ENCODE measurements at places on chromosomes 2 and 18.

- DNase-seq, result no peak
These were observed 640.8 kb downstream of the DPP10 start for GRCh38 chr2:115083225-115083624.

DNA sequence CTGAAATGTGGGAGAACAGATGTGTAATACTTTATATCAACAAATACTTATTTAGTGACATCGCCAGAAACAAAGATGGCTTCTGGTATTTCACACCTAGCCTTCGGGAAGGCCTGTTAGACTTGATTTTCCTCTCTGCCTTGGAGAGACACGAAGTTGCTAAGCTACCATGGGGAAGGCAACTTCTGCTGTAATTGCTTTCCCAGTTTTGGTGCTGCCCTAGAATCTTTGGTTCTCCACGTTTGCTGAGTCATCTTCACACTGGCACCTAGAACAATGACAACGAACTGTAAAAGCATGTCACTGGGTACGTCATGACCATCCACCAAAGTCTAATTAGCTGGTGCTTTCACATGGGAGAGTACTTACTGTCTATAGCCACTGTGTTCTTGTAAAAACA is 58.7 kb upstream of the ACTR3 start:
- DNase-seq, result no peak

GRCh38 chr18:48445540-48445939 is 36.4 kb upstream of the ZBTB7C start:
- peak; percentile 44 for DNase-seq

- no peak for DNase-seq
These were observed 62.7 kb upstream of the MAPRE2 start for GRCh38 chr18:34978533-34978893.

GRCh38 chr2:16044946-16045456 is 104.7 kb downstream of the MYCN start:
- DNase-seq, result no peak

- no peak for DNase-seq
These were observed 2.9 kb upstream of the EPAS1 start for GRCh38 chr2:46294176-46294836.

DNA sequence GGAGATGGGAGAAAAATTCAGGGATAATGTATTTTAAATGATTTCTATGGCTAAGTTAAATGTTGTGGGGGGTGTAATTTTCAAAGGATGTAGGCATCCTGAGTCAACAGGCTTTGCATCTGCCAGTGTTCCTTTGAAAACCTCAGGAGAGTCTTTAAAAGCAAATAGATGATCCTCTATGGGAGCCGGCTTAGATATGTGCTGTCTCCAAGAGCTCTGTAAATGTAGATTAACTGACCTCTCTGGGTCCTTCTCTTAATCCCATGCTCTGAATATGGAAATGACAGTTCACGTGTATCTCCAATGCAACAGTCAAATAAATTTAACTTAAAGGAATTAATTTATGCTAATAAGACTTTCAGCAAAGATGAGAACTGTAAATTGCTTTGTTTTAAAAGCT is 292.7 kb downstream of the ERBB4 start:
- DNase-seq, result no peak

DNA sequence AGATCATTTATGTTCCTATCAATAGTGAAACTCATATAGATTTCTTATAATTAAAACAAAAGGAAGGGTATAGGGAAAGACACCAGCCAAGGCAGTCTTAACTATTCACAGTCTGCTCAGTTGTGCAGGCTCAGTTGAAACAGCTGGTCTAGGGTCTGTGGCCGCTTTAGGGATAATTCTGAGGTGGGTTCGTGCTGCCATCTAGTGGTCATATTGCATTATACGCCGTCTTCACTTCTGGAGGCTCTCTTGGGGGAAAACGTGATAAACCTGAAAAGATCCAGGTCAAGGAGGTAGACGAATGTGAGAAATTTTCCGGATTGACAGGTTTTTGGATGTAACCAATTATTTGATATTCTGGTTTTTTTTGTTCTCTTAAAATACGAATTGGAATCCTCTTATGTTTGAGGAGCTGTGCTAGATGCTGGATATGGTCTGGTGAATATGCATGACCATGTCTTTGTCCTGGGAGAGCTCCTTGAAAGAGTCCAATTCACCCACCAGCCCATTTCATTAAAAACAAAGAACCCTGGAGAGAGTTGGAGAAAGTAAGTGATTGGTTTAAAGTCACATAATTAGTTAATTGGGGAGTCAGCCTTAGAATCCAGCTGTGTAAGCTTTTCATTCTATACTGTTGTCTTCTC is 492.4 kb downstream of the PLCL1 start:
- peak; percentile 9 for DNase-seq

DNA sequence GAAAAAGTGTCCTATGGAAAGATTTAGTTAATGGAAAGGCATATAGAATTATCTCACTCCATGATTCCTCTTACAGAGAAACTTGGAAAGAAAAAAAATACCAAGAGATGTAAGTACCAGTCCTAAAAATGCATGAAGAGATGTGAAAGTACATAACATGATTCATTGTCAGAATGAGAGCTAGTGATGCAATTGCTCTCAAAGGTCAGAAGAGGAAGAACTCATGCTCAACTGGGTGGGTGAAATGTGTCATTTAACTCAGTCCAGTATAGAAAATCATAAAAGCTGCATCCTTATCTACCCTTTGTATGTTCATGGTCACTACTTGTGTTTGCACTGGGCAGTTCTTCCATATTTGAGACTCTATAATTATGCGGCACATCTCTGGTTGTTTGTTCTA is 300.0 kb upstream of the PIK3C3 start:
- no peak for DNase-seq

DNA sequence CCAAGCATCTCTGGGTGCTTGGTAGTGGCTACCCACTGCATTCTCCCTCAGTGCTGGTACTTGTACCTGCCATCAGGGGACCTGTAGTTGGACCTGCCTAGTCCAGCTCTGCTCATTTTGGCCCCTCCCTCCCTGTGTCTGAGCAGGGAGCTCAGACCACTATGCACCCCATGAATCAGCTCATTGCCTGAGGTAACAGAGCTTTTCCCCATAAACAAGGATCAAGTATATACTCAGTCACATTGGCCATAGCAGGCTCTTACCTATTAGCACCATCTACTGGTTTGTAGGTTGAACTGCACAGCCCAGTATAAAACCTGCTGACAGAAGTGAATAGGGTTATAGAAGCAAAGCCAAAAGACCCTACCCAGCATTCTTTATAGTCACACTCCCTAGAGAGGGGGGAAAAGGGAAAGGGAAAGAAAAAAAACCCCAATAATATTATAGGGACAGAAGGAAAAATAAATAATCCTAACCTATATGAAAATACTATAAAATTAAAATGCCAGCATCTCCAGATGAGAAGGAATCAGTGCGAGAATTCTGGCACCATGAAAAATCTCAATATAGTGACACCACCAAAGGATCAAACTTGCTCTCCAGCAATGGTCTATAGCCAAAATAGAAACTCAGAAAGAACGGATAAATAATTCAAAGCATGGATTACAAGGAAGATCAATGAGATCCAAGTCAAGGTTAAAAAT is 6.9 kb upstream of the FLACC1 start:
- no peak for DNase-seq

DNA sequence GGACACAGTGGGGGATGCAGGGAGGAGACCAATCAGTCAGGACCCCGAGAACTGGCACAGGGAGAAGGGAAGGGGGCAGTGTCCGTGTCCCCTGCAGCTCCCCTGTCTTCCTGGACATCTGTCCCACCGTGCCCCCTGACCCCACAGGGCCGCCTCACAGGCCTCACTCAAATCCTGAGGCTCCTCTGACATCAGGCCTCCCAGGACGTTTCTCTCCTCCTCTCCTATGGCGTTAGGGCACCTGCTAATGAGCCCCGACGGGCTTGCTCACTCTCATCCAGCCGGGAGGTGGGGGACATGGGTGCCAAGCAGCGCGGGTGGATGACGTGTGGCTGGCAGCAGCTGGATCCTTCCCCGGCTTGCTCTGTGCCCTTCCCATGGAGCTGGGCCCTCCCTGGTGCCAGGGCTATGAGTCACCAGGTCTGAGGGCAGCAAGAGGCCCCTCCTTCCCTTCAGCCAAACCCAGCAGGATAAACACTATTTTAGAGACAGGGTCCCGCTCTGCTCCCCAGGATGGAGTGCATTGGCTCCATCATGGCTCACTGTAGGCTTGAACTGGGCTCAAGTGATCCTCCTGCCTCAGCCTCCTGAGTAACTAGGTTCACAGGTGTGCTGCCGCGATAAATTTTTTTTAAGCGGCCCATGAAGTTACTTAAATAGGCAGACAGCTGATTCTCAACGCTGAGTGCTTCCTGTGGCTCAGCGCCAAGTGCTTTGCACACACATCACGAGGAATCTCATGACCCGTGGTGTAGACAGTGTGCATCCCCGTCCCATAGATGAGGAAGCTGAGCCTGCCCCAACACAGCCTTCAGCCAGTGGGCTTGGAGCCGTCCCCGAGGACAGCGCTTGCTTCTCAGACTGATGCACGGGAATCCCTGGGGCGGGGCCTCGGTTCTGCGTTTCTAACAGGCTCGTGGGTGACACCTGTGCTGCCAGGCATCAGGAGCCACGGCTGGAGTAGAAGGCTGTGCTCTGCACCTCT is 64.5 kb upstream of the HDAC4 start:
- no peak for DNase-seq

- no peak for DNase-seq
These were observed 56.2 kb downstream of the GALNT14 start for GRCh38 chr2:31082002-31082401.

GRCh38 chr2:28729698-28730097 is 21.9 kb upstream of the PPP1CB start:
- DNase-seq, result no peak

DNA sequence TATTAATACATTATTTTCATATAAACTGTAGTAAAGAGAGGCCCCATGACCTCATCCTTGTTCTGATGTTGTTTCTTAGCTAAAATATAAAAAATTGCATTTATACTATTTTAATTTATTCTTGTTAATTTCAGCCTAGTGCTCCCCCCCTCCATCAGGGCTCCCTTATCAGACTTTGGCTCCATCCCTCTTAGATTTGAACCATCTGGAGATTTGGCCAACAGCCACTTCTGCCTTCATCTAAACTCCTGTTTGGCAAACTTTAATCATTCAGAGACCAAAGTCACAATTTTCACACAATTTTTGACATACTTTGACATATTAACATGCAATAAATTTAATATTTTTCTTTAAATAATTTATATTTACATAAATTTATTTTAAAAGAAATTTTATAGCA is 569.3 kb downstream of the TDRD15 start:
- DNase-seq, result no peak

DNA sequence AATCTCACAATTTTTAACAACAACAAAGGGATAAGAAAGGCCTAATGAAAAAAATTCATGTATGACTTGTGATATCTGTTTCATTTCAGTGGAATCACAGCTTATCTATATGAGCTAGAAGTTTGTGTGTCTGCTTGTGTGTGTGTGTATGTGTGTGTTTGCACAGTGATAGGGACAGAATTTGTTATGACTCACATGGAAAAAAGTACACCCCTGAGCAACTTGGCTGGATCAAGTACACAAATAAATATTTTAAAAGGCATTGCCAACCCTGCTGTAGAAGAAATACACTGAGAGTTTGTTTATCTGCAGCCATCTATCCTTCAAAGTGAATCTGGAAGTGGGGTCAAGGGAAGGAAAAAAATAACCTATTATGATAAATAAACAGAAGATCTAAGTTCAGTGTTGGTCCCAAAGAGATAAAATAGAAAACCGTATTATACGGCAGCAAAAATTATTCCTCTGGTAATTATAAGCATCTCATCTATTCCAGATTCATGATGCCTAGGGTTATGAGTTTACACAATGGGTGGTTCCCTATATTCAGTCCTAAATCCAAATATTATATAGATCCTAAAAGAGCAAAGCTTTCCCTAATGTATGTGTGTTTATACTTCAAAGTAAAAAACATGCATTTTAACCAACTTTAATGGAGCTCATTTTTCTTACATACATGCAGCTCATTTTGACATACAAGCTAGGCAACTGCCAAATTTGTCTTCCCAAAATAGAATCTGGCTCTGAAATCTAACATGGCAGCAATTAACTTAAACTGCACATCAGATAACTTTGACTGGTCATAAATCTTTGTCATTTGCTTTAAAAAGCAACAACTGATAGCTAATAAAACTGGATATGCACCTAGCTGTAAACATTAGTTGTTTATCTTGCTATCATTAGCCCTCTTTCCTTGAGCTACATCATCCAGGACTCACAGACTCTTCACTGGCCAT is 420.6 kb downstream of the IRS1 start:
- no peak for DNase-seq

- DNase-seq, result no peak
These were observed 181.3 kb downstream of the SEPTIN10 start for GRCh38 chr2:109432421-109432820.

DNA sequence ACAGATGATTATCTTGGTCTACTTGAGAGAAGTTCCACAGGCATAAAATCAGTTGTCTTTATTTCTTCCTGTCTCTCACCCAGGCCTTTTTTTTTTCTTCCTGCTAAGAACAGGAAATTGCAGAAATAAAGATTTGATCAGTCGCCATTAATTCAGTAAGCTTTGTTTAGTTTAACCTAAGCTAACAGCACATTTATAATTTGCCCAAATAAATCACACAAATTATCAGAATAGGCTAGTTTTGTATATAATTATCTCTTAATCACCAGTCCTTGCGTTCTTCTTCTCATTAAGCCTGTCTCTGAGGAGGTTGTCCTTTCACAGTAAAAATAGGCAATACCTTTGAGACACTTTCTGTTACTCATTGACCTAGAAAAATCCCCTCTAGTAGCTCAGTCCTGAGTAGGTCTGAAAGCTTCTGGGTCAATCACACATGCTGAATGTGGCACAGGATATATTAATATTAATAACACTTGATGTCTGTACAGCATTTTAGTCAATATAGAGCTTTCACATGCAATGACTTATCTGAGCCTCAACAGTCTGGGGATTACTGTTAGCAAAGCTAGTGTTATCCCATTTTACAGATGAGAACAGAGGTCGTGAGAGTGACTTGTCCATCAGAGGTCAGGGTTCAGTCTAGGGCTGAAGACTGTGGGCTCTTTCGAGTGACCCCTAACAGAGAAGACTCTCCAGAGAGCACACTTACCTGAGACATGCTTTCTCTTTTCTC is 11.2 kb upstream of the STK17B start:
- no peak for DNase-seq

GRCh38 chr2:133644846-133645245 is 76.6 kb upstream of the NCKAP5 start:
- DNase-seq, result no peak

DNA sequence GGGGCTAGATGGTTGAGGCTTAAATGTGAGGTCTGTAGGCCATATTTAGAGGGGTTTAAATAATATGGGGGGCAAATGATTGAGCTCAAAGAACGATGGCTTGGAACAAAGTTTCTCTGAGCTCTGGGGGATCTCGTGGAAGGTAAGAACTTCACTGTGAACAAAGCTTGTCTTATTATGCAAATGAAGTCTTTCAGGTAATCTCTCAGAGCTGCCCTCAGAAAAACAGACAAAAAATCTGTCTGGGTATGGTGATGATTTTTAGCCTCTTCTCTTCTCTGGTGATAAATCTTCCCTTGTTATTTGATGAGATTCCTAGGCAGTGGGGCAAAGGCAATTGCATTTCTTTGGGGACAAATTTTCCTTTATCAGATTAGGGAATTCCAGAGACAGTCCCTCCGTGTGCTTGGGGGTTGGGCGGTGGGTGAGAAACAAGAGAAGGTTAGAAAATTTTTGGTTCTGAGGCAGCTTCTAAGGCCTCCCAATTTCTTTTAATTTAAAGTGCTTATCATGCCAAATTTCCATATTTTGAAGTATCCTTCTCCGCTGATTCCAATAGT is 760.4 kb downstream of the TSN start:
- no peak for DNase-seq

All from activated CD8-positive, alpha-beta memory T cell treated with anti-CD3 and anti-CD28 coated beads for 1 hour (primary cell).